Cortex of kidney (tissue), 1 donor: ENCODE measurements at places on chromosomes 3 and 15.

- DNase-seq = no peak
Measured at GRCh38 chr15:75349851-75350588, 3.2 kb downstream of the NEIL1 start.

DNA sequence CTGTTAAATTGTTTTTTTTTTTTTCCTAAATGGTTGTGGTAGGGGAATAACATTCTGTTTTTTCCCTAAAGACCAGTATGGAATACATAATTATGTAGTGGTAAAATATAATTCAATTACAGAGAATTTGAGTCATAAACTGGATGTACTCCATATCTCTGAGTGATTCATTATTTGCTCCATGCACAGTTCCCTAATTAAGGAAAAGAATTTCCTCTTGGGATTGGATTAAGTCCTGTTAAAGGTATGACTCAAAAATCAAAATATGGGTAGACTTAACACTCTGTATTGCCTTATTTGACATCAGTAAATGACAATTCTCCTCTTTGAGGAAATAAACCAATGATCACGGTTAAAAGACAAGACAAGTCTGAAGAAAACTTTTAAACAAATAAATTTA lies 78.0 kb upstream of the KCNH8 start:
- no peak for DNase-seq

GRCh38 chr3:45664578-45664977 lies 24.6 kb upstream of the SACM1L start:
- no peak for DNase-seq

DNA sequence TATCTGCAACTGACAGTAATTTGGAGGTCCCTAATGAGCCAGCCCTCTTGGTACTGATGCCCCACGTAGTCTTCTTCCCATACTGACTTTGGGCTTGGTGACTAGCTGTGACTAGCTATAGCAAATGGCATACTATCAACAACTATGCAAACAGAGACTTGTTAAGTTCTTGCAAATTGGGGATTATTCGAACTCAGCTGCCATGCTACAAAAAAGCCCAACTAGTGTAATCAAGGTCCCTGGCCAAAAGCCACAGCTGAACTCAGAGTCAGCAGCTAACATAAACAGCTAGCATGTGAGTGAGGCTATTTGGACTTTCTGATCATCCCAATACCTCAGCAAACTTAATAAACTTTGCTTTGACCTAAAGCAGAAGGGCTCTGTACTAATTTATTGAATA lies 121.2 kb upstream of the PLXND1 start:
- DNase-seq = no peak

GRCh38 chr3:12633108-12633507 lies 30.8 kb downstream of the RAF1 start:
- no peak for DNase-seq

DNA sequence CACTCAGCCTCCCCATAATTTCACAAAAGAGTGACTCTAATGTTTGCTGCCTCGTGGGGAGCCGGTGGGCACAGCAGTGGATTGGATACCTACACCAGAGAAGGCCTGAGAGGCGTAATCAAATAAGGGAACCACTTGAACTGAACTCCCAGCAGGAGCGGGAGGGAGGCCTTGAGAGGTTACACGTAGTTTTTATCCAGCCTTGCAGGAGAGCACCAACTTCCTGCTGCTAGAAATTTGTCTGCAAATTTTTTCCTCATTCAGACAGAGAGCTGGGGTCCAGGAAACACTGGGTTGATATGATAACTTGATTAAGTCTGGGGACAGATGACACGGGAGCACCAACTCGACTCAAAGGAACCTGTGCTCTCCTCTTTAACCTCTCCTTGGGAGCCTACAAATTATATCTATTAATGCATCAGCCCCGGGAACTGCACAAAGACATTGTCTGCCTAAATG lies 69.8 kb downstream of the HES1 start:
- DNase-seq = no peak

- DNase-seq = no peak
Measured at GRCh38 chr3:36926292-36926897, 18.5 kb downstream of the TRANK1 start.

DNA sequence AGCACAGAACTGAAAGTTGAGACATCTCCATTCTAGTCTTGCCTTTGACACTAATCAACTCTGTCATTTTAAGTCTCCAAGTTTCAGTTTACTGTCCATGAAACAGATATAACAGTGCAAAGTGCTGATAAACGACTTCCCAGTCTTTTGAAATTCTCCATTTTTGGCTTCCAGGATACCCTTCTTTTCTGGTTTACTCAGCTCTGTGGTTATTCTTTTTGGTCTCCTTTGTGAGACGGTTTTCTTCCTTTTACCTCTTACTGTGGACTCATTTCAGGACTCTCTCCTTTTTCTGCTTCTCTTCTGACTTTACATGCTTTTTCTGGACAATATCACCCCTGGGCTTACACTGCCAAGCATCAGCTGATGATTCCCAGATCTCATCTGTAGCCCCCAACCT lies 18.9 kb downstream of the SST start:
- DNase-seq = no peak

- no peak for DNase-seq
Measured at GRCh38 chr15:33200903-33201302, 6.4 kb upstream of the FMN1 start.

GRCh38 chr3:124557-125179 lies 71.9 kb upstream of the CHL1 start:
- DNase-seq = no peak

- DNase-seq = no peak
Measured at GRCh38 chr3:138806376-138807080, 28.2 kb downstream of the PIK3CB start.

DNA sequence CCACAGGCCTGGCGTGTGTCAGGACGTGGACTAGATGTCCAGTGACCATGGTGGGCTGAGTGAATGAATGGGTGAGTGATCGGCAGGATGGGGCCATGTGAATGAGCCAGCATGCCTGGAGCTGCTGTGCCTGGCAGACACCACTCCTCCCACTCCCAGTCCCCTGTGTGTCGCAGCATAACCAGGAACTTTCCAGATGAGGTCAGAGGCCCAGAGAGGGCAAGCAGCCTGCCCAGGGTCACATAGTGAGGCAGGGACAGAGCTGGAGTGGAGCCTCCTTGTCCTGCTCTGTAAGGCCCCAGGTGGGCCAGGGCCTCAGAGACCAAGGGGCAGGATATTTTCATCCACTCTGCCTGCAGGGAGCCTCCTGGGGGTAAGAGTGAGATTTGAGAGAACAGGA lies 6.4 kb downstream of the IQSEC1 start:
- DNase-seq = no peak

DNA sequence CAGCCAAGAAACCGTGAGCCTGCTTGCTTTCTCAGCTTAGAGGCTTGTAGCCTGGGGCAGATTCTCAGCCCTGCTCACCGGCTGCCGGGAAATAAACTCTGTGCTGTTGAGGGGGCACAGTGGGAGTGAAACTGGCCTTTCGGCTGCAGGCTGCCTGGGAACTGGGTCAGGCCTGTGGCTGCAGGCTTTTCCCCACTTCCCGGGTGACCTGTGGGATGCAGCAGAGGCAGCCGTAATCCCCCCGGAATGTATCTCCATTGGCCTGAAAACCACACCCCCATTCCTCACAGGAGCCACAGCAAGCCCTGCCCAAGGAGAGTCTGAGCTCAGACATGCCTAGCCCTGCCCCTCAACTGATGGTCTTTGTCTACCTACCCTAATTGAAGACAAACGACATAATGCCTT lies 110.9 kb downstream of the STXBP5L start:
- DNase-seq = no peak

- DNase-seq = no peak
Measured at GRCh38 chr15:48472756-48473155, 141.5 kb downstream of the DUT start.

DNA sequence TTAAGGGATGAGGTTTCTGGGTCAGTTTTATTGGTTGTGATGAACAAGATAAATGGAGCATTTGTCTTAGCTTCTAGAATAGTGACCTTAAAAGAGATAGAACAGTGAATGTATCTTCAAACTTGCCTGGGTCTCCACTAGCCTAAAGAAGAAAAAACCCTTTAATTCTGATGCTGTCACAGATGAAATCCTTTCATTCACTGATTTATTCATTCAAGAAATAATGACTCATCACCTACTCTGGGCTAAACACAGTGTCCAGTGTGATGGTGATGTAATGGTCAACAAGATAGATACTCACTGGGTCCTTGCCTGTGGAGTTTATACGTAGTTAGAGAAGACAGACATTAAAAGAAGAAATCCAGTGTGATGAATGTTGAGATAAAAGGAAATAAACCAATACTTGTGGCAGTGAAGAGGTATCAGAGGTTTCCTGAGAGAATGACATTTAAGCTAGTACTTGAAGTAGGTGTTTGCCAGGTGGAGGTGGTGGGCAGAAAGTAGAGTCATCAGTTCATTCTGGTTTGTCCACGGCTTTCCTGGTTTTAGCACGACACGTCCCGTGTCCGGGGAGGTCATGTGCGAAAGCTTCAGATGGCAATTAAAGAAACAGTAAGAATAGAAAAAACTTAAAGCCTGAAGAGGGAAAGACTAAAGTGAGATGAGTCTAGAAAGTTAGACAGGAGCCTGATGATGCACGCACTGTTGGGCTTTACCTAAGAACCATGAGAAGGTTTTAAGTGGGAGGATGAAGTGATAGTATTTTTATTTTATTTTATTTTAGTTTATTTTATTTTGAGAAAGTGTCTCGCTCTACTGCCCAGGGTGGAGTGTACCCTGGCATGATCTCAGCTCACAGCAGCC lies 18.5 kb downstream of the PAK2 start:
- DNase-seq = no peak

GRCh38 chr3:114427285-114428043 lies 133.6 kb downstream of the TIGIT start:
- no peak for DNase-seq

GRCh38 chr3:41196499-41197410 lies 2.5 kb upstream of the CTNNB1 start:
- DNase-seq = no peak

- DNase-seq = no peak
Measured at GRCh38 chr15:66720206-66721010, 18.4 kb downstream of the SMAD6 start.

GRCh38 chr3:124615896-124616543 lies 114.2 kb upstream of the UMPS start:
- no peak for DNase-seq

- no peak for DNase-seq
Measured at GRCh38 chr3:43366481-43366880, 80.1 kb downstream of the SNRK start.

GRCh38 chr3:101675709-101676215 lies 1.2 kb downstream of the ZBTB11 start:
- no peak for DNase-seq

- DNase-seq = no peak
Measured at GRCh38 chr3:154240235-154240634, 84.1 kb downstream of the DHX36 start.

DNA sequence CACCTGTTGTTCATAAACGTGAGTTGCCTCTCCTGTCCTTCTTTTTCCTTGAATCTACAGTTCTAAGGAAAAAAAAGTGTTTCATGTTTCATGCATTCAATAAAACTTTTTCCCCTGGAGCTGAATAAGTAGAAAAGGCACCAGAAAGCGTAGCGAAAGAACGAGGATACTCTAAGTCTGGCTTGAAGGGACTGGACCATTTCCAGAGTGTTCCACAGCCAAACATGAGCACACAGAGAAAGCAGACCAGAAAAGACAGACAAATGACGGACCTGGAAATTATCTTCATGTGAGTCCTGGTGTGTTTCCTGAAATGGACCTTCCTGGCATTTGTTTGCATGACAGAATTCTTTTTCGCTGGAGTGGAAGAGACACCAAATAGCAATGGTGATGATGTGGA lies 204.7 kb downstream of the SV2B start:
- DNase-seq = no peak

DNA sequence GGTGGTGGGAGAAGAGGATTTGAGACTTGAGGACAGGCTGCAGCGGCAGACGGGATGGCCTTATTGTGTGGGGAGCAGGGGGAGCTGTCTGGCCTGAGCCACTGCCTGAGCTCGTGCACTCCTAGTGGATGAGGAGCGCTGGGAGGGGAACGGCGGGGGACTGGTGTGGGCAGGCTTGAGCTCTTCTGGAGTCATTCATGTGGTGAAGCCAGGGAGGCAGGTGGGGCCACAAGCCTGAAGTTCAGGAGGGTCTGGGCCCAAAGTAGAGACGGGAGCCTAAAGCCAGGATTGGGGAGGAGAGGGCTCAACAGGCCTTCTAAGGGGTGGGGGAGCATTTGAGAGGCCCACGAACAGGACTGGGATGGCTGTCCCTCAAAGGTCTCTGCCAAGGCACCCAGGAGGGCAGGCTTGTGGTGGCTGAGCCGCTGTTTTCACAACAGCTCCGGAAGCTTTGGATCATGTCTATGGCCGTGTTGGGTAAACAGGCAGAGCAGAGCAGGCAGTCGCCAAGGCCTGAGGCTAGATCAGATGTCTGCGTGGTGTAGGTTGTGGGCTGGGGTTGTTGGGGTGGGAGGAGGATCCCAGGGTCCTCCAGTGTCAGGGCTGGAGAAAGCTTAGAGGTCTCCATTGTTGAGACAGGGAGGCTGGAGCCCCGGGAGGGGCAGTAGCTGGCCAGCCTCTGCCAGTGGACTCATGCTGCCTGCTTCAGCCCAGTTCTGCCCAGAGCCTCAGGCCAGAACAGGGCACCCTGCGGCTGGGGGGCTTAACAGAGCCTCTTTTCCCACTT lies 8.2 kb downstream of the PRKCD start:
- DNase-seq = no peak

DNA sequence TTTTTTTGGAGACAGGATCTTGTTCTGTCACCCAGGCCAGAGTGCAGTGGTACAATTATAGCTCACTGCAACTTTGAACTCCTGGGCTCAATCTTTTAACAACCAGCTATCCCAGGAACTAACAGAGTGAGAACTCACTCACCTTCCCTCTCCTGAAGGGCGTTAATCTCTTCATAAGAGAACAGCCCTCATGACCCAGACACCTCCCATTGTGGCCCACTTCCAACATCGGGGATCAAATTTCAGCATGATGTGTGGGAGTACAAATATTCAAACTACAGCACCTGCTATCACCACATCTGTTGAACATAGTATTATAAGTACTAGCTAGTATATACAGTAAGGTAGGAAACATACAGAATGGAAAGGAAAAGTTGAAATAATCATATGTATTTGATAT lies 132.5 kb downstream of the DOCK3 start:
- no peak for DNase-seq

- no peak for DNase-seq
Measured at GRCh38 chr15:66587020-66587419, 21.2 kb upstream of the LCTL start.

DNA sequence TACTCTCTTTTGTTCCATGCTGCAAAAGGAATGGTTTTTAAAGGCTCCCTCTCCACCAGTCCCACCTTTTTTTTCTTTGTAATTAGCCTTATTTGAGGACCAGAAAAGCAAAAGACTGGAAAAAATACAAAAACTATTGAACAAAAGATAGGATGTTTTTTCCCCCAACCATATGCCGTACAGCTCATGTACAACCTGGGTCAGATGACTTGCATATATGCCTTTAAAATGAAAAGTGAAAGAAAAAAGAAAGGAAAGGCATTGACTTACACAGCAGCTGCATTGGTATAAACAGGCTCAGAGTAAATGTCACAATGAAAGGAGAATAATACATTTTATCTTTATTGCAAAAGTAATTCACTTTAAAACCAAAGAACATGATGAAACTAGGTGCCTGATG lies 69.5 kb upstream of the CMC1 start:
- DNase-seq = no peak
